ENCODE measurements at places on chromosomes 5 and 9.

DNA sequence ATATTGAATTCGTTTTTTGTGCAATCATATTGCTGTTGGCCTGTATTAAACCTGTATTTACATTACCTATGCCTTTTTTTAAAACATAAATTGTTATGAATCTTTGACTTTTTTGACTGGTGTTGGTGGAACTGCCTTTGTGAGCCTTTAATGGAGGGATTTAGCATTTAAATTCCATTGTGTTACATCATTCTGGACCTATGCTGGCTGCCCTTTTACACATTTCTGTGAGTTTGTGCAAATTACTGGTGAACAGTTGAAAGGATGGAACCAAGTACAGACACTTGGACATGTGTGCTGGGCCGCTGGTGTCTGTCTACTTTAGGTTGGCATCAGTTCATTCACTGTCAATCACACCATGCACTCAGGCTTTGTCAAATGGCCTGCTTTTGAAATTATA, 3.4 kb downstream of the SNX18 start:
- DNase-seq, result no peak

GRCh38 chr9:70406434-70406862, 8.0 kb downstream of the KLF9 start:
- peak; percentile 41 for DNase-seq

DNA sequence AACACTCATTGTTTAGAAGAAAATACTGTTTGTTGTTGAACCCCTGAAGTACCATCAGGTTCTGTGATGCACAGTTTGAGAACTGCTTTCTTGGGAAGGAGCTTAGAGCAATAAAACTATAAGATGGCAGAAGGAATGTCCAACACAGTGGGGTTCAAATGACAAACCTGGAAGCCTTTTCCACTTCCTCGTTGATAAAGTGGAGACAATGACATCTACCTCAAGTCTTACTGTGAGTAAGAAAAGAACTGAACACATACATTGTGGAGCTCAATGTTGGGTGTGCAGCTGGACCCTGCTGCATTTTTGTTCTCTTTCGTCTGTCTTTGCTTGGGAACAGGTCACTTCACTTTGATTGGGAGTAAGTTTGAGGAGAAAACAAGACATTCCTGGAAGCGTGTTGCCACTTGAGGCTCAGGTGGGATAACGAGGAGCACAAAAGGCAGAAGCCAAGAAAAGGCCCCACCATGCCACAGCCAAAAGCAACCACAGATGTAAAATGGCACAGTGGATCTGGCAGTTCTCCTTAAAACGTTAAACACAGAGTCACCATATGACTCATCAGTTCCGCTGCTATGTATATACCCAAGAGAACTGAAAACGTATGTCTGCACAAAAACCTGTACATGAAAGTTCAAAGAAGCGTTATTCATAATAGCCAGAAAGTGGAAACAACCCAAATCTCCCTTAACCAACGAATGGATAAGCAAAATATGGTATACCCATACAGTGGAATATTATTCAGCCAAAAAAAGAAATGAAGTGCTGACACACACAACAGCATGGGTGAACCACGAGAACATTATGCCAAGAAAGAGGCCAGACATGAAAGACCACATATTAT, 42.9 kb upstream of the SUB1 start:
- no peak for DNase-seq

GRCh38 chr5:178461004-178461730, 129.0 kb downstream of the COL23A1 start:
- peak; percentile 86 for DNase-seq

DNA sequence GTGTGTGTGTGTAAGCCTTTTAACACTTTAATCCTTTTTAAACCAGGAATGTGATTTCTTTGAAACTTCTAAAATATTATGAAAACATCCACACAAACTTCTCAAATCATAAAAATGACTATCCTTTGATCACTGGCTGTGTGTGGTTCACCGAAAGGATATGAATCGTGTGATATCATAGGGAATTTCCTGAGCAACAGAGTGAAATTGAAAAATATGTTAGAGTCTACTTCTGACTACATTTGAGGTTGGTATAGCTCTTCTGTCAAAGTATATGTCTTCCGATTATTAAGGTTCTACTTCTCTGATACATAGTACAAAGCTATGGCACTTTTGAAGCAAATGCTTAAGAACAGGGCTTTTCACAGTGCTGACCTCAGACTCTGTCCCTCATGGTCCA, 40.3 kb downstream of the RGMB start:
- DNase-seq, result no peak

DNA sequence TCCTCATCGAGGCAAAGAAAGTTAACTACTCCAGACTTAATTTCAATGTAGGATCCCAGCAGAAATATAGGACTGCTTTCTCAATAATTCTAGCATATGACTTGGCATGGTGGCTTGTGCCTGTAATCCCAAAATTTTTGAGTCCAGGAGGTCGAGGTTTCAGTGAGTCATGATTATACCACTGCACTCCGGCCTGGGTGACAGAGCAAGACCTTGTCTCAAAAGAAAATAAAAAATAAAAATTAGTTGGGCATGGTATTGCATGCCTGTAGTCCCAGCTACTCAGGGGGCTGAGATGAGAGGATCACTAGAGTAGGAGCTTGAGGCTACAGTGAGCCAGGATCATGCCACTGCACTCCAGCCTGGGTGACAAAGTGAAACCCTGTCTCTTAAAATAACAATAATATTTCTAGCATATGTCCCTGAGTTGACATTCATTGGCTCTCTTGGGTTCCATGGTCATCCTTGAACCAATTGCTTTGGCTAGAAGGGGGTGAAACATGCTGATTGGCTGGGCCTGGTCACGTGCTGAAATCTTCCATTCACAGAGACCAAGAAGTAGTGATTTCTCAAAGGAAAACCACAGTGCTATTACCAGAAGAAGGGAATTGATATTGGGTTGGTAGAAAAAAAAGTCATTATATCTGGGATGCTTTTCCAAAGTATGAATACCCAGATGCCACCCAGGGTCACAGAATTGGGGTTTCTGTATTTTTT, 31.6 kb upstream of the GARNL3 start:
- no peak for DNase-seq

GRCh38 chr9:82673919-82674318, 389.0 kb downstream of the RASEF start:
- DNase-seq, result no peak
